ENCODE measurements at places on chromosomes 2 and 18.
A peak's percentile ranks its signal among the peaks of the same experiment; 100 is the strongest.

GRCh38 chr2:69774984-69775982 lies 33.3 kb downstream of the ANXA4 start:
- H3K4me1 ChIP-seq: no peaks in the 10 kb centered on the region
- no peak overlapping the region for H3K4me3 ChIP-seq
- H3K27me3 ChIP-seq: no peaks in the 10 kb centered on the region
- no peak for DNase-seq

GRCh38 chr18:62587689-62588088 lies 64.9 kb downstream of the ZCCHC2 start:
- no peak for DNase-seq
- no peaks in the 10 kb centered on the region for H3K4me1 ChIP-seq
- no peak overlapping the region for H3K27ac ChIP-seq
- no peak overlapping the region for H3K4me3 ChIP-seq
- H3K36me3 ChIP-seq: peaks cover 9% of the 10 kb centered on the region
- no peaks in the 10 kb centered on the region for H3K27me3 ChIP-seq

DNA sequence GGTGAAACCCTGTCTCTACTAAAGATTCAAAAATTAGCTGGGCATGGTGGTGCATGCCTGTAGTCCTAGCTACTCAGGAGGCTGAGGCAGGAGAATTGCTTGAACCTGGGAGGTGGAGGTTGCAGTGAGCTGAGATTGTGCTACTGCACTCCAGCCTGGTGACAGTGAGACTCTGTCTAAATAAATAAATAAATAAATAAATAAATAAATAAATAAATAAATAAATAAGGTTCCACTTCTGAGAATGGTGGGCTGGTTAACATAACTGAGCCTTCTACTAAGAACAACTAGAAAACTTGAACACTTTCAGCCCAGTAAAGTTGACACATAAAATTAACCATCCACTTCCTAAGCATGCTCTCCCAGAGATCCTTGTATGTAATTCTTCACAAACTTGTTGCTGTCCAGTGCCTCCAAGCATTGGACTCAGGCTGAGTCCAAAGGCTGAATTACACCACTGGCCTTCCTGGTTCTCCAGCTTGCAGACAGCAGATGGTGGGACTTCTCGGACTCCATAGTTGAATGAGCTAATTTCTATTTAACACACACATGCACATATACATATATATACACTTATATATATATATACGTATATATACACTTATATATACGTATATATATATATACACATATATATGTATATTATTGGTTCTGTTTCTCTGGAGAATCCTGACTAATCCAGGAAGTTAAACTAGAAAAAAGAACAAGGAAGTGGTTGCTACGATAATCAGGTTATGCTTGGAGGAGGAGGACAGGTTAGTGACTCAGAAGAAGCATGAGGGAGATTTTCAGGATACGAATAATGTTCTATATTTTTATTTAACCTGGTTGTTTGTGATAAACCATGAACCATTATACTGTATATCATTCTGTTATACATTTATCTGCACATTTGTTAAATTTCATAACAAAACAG lies 348.8 kb downstream of the METTL4 start:
- H3K4me1 ChIP-seq: no peaks in the 10 kb centered on the region
- no peaks in the 10 kb centered on the region for H3K36me3 ChIP-seq

GRCh38 chr2:19607400-19607799 lies 249.0 kb upstream of the OSR1 start:
- no peaks in the 10 kb centered on the region for H3K36me3 ChIP-seq
- no peaks in the 10 kb centered on the region for H3K27me3 ChIP-seq
- no peak overlapping the region for H3K4me3 ChIP-seq
- no peaks in the 10 kb centered on the region for H3K4me1 ChIP-seq

DNA sequence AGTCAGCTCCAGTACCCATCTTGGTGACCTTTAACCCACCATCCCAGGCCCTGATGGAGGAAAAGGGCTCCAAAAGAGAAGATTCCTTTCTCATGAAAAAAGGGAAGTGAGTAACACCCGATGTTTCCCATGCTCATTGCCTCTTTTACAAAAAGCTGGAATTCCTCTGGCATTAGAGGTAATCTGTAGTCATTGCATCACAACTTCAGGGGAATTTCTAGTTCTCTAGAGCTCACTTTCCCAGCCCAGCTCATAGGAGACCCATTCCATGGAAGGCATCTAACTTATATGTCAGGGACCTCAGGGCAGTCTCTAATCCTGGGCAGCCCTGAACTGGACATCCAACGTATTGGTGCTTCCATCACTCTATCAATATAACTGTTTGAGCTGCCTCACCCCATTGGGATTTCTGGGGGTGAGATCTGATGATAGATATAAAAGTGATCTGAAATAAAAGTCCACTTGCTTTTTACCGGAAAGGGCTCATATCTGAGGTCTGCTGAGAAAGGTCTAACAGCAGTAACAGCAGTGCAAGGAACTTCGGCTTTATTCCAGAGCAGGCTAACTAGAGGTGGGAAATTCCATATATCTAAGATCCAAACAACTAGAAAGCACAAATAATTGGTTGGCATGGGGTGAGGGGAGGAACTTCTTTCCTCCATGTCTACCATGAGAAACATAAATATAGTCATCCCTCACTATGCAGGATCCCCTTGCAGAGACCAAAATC lies 106.1 kb downstream of the ETAA1 start:
- H3K4me3 ChIP-seq: no peak overlapping the region
- no peak overlapping the region for H3K27ac ChIP-seq
- H3K36me3 ChIP-seq: no peaks in the 10 kb centered on the region
- no peaks in the 10 kb centered on the region for H3K27me3 ChIP-seq
- H3K4me1 ChIP-seq: no peaks in the 10 kb centered on the region
- DNase-seq: no peak

GRCh38 chr2:13401312-13401711 lies 684.6 kb downstream of the TRIB2 start:
- H3K4me1 ChIP-seq: no peaks in the 10 kb centered on the region
- no peak overlapping the region for H3K4me3 ChIP-seq
- H3K27me3 ChIP-seq: no peaks in the 10 kb centered on the region
- no peak overlapping the region for H3K27ac ChIP-seq
- DNase-seq: no peak

DNA sequence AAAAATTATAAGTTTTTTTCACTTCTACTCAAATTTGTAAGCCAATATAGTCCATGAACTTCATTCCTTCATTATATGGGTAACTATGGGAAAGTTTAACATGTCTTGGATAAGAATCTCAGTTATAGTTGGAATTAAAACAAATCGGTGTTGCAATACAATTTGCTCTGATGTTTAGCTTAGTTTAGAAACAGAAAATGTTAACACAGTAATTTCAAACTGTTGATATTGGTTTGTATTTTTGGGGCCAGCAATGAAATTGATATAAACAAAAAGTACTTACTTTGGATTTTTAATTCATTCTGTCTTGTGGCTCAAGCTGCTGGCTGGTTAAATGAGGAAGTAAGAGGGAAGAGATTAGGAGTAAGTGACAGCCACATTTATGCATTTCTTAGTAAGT lies 368.5 kb upstream of the NT5C1B start:
- H3K4me3 ChIP-seq: no peak overlapping the region
- no peaks in the 10 kb centered on the region for H3K27me3 ChIP-seq
- no peak for DNase-seq
- H3K4me1 ChIP-seq: no peaks in the 10 kb centered on the region
- H3K36me3 ChIP-seq: no peaks in the 10 kb centered on the region
- no peak overlapping the region for H3K27ac ChIP-seq

DNA sequence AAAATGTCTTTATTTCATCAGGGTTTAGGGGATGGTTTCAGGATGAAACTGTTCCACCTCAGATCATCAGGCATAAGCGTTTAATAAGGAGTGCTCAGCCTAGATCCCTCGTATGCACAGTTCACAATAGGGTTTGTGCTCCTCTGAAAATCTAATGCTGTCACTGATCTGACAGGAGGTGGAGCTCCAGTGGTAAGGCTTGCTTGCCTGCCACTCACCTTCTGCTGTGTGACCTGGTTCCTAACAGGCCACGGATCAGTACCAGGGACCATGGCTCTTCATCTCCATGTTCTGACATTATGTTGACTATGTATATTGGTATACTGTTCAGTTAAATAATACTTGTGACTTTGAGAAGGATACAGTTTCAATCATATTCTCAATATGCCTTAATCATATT lies 41.6 kb downstream of the PPIG start:
- no peak overlapping the region for H3K27ac ChIP-seq
- DNase-seq: no peak
- H3K36me3 ChIP-seq: peaks cover 23% of the 10 kb centered on the region
- no peaks in the 10 kb centered on the region for H3K27me3 ChIP-seq

DNA sequence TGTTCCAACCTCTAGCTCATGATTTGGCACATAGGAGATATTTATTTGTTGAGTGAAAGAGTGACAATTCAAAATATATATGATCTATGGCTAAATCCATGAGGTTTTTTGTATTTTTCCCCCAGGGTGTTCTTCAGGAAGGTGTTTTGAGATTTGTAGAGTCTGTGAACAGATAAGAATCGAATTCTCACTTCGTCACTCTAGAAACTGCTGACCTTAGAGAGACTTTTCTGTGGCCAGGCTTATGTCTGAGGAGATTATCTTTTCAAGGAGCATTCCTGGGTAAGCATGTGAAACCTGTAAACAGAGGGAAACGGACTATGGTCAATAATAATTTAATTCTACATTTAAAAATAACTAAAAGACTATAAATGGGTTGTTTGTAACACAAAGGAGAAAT lies 849 bp upstream of the ITGB6 start:
- no peaks in the 10 kb centered on the region for H3K36me3 ChIP-seq
- no peak overlapping the region for H3K27ac ChIP-seq
- H3K27me3 ChIP-seq: no peaks in the 10 kb centered on the region

DNA sequence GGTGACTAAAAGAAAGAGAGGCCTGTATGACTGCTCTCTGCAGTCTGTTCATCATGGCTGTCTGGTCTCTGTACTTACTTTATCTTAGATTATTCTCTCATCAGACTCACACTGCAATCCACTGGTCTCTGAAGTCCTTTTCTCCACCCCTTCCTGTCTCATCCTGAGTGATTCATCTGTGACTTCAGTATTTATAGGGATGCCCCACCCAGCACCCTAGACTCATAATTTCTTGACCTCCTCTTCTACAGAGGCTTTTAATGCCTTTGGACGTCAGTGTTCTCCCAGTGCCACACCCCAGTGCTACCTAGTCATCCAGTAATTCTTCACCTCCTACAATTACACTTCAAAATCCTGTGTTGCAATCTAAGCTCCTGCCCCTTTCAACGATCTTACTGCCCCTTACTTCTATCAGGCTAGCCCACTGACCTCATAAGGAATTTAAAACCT lies 14.9 kb upstream of the ITPRID2 start:
- no peaks in the 10 kb centered on the region for H3K36me3 ChIP-seq
- H3K27ac ChIP-seq: no peak overlapping the region
- H3K27me3 ChIP-seq: no peaks in the 10 kb centered on the region
- no peak overlapping the region for H3K4me3 ChIP-seq

DNA sequence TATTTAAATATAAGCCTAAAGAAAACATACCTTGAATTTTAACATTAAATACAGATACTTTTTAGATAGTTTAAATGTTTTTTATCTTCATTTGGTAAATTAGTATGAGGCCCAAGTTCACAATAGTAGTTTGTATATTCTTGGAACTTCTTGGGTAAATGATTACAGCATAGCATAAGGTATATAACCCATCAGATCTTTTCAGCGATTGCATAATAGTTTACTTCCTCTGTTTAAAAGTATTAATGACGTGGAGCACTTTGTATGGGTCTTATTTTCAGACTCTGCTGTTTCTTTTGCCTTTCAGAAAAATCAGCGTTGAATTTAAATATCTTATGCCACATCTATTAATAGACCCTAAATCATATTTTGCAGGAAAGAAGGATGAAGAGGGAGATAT lies 60.2 kb downstream of the CHRNA1 start:
- no peak overlapping the region for H3K27ac ChIP-seq
- no peak for DNase-seq
- no peaks in the 10 kb centered on the region for H3K27me3 ChIP-seq
- no peaks in the 10 kb centered on the region for H3K36me3 ChIP-seq

DNA sequence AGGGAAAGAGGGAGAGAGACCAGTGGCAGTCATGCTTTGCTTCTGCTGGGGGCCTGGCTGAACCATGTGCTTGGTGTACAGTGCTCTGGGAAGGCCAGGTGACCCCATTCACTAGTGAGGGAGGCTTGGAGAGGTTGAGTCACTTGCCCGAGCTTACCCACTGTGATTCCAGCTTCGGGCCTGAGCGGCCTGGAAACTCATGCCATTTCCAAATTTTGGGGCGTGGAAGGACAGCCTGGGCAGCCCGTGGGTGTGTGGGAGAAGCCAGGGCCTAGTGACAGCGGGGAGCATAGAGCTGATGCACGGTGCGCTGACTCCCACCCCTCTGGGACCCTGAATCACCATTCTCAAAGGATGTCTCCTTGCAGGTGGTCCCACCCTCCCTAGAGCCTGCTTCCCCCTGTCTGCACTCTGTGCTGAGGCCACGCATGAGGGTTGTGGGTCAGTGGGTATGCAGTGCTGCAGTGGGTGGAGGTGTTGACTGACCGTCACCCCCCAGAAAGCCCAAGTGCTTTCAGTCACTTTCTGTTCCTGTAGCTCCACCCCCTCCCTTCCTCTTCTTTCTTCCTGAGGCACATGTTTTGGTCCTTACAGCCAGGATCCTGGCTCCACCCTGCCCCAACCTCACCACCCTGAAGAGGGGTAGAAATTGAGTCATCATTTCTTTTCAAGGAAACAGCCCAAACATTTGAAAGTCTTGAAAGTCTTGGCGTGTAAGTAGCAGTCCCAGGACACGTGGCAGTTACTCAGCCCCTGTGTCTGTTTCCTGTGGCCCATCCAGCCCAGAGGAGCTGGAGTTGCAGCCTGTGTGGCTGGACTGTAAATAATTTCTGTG lies 69.3 kb upstream of the MCFD2 start:
- peaks cover 8% of the 10 kb centered on the region for H3K36me3 ChIP-seq
- H3K27me3 ChIP-seq: no peaks in the 10 kb centered on the region
- peaks cover 28% of the 10 kb centered on the region for H3K4me1 ChIP-seq
- no peak overlapping the region for H3K4me3 ChIP-seq

DNA sequence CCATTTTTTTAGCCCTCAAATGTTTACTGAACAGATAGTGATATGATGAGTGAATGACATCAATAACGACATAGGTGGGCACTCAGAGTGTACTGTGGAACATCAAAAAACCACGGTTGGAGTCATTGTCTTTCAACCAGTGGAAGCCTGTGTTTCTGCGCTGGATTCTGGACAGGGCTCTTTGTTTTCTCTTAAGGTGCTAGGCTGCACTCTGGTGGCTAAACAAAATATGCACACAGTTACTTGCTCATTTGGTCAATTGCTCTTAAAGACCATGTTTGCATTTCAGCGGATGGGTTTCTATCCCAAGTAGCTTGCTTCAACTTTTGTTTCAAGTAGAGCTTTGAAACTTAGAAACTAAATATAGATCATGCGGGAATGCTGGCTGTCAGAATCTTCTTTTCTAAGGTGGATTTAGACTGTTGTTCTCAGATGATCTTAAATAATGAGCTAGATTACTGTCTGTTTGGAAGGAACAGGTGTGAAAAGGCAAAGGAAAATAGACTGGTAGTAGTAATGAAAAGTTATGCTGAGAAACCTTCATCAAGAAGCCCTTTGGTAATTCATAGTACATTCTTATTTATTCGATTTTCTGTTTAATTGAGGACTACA lies 48.5 kb upstream of the LYPD6B start:
- no peaks in the 10 kb centered on the region for H3K4me1 ChIP-seq
- H3K27ac ChIP-seq: no peak overlapping the region
- no peaks in the 10 kb centered on the region for H3K27me3 ChIP-seq
- no peak overlapping the region for H3K4me3 ChIP-seq

- no peak overlapping the region for H3K4me3 ChIP-seq
- H3K27me3 ChIP-seq: no peaks in the 10 kb centered on the region
- no peak for DNase-seq
- no peaks in the 10 kb centered on the region for H3K4me1 ChIP-seq
These were observed 8.0 kb upstream of the REL start for GRCh38 chr2:60873381-60873780.

GRCh38 chr18:23627321-23627720 lies 35.4 kb downstream of the ANKRD29 start:
- H3K36me3 ChIP-seq: no peaks in the 10 kb centered on the region
- DNase-seq: peak; percentile 4
- no peak overlapping the region for H3K4me3 ChIP-seq
- H3K27ac ChIP-seq: no peak overlapping the region
- no peaks in the 10 kb centered on the region for H3K4me1 ChIP-seq

All from ascending aorta (tissue), 2 donors.